ENCODE measurements at places on chromosomes 11 and 22.

DNA sequence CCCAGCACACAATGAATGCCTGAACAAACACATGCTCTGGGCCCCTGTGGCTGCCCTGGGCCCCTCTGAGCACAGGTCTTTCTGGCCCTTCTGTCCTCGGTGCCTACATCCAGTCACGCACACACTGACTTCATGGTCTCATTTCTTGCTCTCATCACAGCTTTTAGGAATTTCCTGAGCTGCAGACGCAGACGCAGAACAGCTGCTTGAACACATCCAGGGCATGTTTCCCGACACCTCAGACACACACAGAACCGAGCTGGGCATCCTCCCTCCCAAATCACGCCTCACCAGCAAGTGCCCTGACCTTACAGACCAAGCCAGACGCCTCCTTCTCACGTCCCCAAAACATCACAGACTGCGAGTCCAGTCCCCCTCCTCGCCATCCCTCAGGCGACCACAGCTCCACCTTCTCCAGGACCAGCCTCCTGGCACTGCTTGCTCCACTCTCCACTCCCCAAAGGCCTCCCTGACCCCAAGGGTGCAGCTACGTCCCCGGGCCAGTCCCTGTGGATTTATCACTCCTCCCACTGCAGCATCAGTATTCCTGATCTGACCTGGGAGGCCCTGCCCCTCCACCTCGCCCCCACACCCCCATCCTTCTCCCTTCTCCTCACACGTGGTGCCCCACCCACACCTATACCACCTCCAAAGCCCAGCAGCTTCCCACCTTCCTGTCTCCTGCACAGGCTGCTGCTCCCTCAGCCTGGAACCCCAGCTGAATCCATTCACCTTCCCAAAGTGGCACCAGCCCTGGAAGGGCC lies 12.9 kb downstream of the SIRT3 start:
- DNase-seq: no peak

GRCh38 chr22:22348127-22348814 lies 103.7 kb downstream of the VPREB1 start:
- no peak for DNase-seq

DNA sequence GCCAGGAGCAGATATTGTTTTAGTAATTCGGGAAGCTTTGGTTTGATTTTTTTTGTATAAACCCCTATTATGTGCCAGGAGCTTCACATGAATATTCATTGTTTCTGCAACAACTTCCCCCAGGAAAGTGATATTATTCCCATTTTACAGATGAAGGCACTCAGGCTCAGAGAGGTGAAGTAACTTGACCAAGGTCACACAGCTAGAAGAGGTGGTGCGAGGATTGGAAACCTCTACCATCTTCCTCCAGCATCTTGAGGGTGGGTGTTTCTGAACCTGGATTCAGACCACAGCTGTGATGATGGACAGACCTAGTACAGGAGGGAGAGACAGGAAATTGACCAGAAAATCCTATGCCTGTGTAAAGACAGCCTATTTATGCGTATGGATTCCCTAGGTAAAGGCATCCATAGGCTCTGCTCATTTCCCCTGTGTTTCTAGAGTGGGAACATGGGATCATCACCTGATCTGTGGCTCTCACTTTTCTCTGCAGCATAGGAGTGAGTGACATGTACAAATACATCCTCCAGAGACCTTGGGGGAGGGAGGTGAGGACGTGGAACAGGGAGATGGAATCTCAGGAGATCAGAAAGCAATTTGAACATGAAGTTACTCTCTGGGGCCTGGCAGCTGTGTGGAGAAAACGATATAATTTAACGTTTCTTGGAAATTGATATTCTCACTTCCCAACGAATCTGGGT lies 81.4 kb downstream of the TSPAN18 start:
- DNase-seq: no peak

- DNase-seq: no peak
These were observed 2.0 kb downstream of the FBLN1 start for GRCh38 chr22:45504373-45505341.

- DNase-seq: no peak
These were observed 113.6 kb downstream of the KCNQ1OT1 start for GRCh38 chr11:2586087-2586792.

DNA sequence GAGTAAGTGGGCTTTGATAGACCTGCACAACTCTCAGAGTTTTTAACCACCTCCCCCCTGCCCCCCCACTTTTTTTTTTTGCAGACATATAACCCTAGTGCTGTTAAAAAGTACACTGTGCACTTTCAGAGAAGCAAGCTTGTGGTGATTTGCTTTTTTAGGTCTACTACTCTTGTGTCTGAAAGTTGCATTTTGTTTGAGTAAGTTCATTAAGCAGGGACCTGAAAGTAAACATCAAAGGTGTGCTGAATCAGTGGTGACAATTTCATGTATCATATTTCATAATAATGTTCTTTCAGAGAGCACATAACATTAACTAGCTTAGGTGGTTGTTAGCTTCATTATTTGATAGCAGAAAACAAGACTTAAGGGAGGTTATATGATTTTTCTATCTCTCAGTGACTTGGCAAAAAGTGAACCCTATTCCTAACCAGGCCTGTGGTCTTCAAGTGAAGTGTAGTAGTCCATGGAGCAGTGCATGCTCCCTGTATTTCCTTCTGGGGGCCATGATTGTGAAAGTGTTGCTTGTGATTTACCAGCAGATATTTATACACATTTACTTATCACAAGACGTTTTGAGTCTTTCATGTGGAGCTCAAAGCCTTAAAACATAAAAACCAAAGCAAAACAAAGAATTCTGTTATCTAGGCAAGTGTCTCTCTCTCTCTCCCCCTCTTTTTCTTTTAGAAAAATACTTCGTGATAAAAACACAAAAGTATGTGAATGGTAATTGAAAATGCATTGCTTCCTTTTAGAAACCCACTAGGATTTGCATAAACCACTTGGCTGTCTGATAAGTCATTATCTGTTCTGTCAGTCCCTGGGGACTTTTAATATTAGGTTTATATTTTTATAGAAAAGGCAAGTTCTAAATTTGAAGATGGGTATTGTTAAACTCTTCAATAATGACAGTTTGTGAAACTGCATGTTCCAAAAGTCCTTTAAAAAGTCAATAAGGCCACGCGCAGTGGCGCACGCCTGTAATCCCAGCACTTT lies 7.5 kb upstream of the RAG2 start:
- DNase-seq: no peak

DNA sequence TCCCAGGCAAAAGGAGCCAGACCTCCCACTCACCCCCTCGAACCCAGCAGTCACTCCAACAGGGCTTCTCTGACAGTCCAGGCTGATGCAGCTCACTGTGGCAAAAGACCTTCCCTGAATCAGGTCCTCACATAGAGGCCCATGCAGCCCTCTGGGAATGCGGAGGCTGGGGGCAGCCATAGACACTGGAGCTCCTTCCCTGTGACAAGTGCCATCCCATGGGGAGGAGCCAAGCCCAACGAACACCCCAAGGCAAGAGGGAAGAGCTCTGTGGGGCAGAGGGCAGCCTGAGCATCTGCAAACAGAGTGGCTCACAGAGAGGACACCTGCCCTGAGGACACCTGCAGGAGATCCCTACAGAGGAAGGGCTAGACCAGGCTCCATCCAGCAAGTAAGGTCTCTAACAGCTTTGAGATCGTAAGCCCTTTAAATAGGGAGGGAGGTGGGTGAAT lies at the start of gene LINC01488:
Gene LINC01488 (plus strand): TSS at position 271 of the 452 bp plus-strand sequence.
- DNase-seq: no peak

DNA sequence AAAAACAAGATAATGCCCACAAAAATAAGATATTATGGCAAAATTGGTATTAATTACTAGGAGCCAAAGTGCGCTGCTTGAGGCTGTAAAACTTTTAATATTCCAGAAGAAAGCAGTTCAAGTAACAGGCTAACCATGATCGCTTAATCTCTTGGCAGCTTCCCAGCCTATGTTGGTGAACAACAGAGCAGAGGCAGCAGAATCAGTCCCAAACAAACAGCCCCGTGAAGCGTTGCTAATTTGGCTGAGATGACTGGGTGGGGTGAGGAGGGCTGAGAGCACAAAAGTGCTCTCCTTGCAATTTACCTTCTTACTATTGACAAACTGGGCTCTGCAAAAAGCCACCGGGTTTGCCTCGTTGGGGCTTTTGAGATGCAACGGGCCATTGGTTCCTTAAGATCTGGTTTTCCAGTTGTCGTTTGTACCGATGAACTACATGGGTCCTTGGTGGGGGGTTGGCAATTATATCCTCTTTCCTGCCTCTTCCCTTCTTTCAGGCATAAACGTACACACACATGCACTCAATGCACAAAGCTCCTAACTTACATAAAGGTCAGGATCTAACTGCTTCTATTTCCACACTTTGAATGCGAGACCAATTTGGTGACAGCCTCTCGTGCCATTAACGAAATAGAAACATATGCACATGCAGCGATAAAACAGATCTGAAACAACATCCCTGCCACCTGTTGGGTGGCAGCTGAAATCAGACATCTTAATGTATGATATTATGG lies 407.6 kb upstream of the CADM1 start:
- DNase-seq: no peak

DNA sequence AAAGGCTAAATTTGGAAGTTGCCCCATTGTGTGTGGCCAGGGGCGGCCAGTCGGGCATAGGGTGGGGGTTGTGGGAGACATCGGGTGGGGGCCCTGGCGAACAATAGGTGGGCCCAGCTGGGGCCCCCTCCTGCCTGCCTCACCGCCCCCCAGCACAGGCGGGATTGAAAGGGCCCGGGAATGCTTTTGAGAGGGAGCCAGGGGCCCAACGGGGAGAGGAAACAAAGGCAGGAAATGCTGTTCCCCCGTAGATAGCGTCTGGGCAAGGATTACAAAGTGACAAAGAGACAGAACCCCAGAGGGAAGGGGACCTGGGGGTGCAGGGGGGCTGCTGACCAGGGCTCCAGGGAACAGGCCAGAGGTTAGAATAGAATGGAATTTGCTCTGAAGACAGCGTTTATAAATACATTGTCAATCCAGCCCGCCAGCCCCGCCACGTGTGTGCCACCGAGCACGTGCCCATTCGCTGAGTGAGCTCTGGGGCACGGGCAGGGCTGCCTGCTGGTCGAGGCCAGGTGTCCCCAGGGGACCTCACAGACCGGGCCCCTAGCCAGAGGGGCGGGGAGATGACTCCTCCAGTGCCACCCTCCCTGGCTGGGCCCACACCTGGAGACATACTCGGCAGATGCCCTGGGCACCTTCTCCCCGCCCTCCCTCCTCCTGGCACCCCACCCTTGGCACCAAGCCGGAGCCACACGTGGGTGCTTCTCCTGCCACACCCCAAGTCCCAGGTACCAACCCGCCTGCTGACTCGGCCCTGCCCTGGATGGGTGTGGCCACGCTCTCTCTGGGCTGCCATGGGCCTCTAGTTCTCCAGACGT lies 9.7 kb downstream of the PDGFB start:
- DNase-seq: no peak

DNA sequence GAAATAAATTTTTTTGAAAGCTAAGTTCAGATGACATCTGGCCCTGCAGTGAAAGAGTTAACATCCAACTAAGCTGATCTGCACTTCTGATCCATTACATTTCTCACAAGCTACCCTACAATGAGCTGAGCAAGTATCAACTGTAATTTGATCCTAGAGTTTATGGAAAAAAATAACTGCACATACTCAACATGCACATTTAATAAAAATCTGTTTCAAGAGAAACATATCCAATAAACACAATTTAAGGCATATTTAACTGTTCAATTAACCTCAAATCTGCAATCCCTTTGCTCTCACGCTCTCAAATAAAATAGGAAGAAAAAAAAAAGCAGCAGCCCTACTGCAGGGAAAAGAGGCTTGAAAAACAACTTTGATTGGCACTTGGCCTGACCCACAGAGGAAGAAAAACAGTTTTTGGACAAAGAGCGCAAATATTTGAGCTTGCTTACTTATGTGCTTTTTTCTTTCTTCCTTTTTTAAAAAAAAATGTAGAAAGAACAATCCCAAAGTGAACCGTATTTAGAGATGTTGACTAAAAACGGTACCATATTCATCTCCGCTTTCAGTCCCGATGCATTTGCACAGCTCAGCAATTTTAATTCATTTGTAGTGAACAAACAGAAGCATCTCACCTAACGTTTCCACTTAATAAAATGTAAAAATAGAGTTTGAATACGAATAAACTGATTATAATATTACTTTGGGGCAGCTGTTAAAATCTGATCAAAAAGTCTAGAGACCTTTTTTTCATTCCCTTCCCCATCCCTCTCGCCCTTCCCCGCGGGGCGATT lies 1.6 kb downstream of the SESN3 start:
- DNase-seq: no peak

GRCh38 chr11:14189874-14190273 lies 169.1 kb downstream of the RRAS2 start:
- DNase-seq: no peak

GRCh38 chr22:47629791-47630655 lies 867.6 kb downstream of the TBC1D22A start:
- no peak for DNase-seq

- no peak for DNase-seq
These were observed 18.7 kb downstream of the PPM1F start for GRCh38 chr22:21933910-21934309.

DNA sequence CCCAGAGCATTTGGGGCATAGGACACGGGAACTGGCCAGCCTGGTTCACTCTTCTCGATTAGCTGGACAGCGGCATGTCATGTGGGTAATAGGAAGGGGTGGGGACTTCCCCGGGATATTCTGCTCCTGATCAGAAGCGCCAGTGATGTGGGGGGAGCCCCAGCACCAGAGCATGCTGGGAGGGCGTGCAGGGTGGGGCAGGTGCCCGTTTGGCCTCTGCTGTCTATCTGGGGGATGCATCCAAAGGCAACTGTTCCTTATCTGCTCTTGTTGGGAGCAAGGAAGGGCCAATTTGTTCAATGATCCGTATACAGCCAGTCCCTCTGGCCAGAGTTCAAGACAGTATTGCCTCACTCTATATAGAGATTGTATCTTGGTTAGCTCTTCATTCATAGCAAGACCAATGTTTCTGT lies 43.6 kb downstream of the PPARA start:
- DNase-seq: no peak

DNA sequence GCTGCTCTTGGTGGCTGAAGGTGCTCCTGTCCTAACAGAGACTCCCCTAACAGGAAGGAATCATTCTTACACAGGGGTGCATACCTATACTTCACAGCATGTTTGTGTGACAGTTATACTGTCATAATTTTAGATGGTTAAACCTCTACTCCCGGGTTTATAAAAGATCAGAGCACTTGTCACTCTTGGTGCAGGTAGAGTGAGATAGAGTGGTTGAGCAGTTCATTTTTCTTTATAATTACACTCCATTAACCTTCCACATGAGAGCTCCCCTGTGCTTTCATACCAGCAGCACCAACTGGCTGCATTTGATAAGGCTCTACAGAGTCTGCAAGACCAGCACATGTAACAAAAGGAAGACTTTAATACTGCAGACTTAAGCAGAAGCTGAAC lies 72.9 kb downstream of the LARGE2 start:
- no peak for DNase-seq

- DNase-seq: no peak
These were observed 4.2 kb downstream of the SCGB1A1 start for GRCh38 chr11:62423012-62423411.

GRCh38 chr22:17898375-17898774 lies 124.1 kb upstream of the BID start:
- DNase-seq: no peak
